Activated B cell treated with CpG ODN at 0.5 μM for 24 hours (primary cell): ENCODE measurements at places on chromosomes 1 and 21.

DNA sequence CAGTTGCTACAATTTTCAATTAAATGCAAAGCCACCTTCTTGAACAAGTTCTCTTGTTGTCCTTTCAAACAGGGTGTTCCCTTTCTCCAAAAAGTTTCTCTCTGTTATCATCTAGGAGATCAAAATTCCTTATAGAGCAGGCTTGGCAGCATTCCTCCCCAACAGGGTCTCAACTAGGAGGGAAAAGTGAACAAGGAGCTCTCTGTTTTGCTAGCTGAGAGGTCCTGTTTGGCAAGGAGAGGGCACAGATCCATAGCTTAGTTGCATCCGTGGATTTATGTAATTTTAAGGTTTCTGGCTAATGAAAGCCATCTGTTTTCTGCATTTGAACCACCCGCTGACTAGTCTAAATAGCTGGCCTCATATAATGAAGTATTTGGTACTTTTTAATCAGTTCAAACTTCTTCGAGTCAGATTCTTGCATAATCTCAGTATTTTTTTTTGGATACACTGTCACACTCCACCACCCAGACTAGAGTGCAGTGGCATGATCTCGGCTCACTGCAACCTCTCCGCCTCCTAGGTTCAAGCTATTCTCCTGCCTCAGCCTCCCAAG lies 54.0 kb downstream of the APP start:
- no peaks in the 10 kb centered on the region for H3K36me3 ChIP-seq
- H3K4me1 ChIP-seq, result peaks cover 26% of the 10 kb centered on the region
- H3K27me3 ChIP-seq, result no peaks in the 10 kb centered on the region
- DNase-seq, result no peak

GRCh38 chr1:60071296-60071695 lies 2.3 kb downstream of the C1orf87 start:
- H3K36me3 ChIP-seq, result no peaks in the 10 kb centered on the region
- no peaks in the 10 kb centered on the region for H3K4me1 ChIP-seq

- H3K27me3 ChIP-seq, result peaks cover 5% of the 10 kb centered on the region
- no peak for DNase-seq
- H3K27ac ChIP-seq, result no peak overlapping the region
- H3K36me3 ChIP-seq, result no peaks in the 10 kb centered on the region
Observed at GRCh38 chr1:119331915-119332314, 36.7 kb upstream of the HAO2 start.

GRCh38 chr1:92503043-92503925 lies 16.6 kb upstream of the GFI1 start:
- H3K4me1 ChIP-seq, result peaks cover 19% of the 10 kb centered on the region
- H3K4me3 ChIP-seq, result no peak overlapping the region
- H3K36me3 ChIP-seq, result no peaks in the 10 kb centered on the region
- no peak for DNase-seq

DNA sequence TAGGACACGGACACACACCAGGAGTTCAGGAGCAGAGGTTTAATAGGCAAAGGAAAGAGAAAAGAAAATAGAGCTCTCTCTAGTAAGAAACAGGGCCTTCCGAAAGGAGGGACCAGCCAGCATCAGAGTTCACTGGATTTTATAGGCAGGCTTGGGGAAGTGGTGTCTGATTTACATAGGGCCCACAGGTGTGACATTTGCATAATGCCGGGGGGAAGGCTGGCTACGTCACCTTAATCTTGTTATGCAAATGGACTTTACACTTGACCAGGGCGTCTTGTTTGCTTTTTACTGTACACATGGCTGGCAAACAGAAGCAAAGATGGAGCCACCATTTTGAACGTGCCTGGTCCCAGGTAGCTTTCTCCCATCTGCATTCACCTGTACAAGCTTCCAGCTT lies at the start of gene OR14A16:
OR14A16 (minus strand) TSS at position 97 of the 400 bp plus-strand sequence. CDS start 8,390 bp downstream, outside the sequence.
- DNase-seq, result no peak
- no peak within 1 kb of the TSS for H3K4me3 ChIP-seq
- peaks cover 7% of the 10 kb centered on the region for H3K4me1 ChIP-seq

DNA sequence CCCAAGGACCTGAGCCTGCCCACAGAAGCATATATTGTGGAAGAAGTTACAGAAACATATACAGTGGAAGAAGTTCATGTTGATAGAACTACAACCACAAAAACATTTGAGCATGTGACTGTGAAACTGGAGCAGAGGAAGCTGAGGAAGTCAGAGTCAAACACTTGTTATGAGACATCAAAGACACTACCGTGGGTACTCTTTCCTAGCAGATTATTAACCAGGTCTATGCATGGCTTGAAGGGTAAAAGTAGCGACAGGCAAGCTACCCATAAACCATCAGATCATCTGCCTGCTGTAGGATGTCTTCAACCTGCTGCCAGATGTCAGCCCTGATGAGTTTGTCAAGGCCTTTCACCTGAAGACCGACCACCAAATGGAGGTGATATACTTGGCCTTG lies 35.8 kb downstream of the IVNS1ABP start:
- no peaks in the 10 kb centered on the region for H3K27me3 ChIP-seq
- peaks cover 2% of the 10 kb centered on the region for H3K4me1 ChIP-seq
- no peak for DNase-seq
- no peak overlapping the region for H3K4me3 ChIP-seq

- no peaks in the 10 kb centered on the region for H3K36me3 ChIP-seq
- no peaks in the 10 kb centered on the region for H3K4me1 ChIP-seq
- no peak overlapping the region for H3K27ac ChIP-seq
Observed at GRCh38 chr1:214753236-214753852, 150.3 kb downstream of the CENPF start.
